GM12878 (cell line): ENCODE measurements at places on chromosomes 11 and 22. TPM values are rescaled to one million over a fixed set of nuclear protein-coding genes. Genes with fewer than 3 reads are reported as not detected.

The MRGPRX3 gene
- not detected in 2 replicates for total RNA-seq

GRCh38 chr22:21652547-21653545, 10.7 kb downstream of the SDF2L1 start:
- DNase-seq: no peak
- no peaks in the 10 kb centered on the region for H3K27me3 ChIP-seq
- H3K27ac ChIP-seq: peak overlapping the region; percentile 82
- H3K36me3 ChIP-seq: peaks cover 3% of the 10 kb centered on the region
- peaks cover 3% of the 10 kb centered on the region for H3K4me1 ChIP-seq
- H3K4me3 ChIP-seq: peak overlapping the region; percentile 73

The OVCH2 gene
- total RNA-seq: not detected in 2 replicates

DNA sequence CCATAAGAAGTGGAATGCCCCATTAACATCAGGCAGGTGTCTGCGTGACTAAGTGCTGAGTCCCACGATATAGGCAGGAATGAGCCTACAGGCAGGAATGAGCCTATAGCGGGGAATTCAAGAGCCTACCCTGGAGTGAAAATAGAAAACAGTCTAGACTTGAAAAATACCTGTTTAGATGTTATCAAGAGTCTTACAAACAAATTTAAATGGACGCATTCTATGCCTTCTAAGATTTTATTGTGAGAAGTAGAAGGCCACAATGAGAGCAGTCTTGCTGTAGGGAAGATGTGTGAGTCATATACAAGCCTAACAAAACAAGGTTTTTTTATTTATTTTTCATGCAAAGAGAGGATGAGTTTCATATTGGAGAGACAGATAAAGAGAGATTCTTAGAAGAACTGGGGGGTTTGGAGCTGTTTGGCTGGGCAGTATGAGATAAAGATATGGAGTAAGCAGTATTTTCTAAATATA, 200.8 kb upstream of the ZC3H12C start:
- DNase-seq: no peak
- no peak overlapping the region for H3K4me3 ChIP-seq
- no peaks in the 10 kb centered on the region for H3K4me1 ChIP-seq
- H3K27ac ChIP-seq: no peak overlapping the region
- H3K36me3 ChIP-seq: no peaks in the 10 kb centered on the region
